ENCODE measurements at places on chromosomes 11 and 22. TPM values are rescaled to one million over a fixed set of nuclear protein-coding genes. Genes with fewer than 3 reads are reported as not detected.

DNA sequence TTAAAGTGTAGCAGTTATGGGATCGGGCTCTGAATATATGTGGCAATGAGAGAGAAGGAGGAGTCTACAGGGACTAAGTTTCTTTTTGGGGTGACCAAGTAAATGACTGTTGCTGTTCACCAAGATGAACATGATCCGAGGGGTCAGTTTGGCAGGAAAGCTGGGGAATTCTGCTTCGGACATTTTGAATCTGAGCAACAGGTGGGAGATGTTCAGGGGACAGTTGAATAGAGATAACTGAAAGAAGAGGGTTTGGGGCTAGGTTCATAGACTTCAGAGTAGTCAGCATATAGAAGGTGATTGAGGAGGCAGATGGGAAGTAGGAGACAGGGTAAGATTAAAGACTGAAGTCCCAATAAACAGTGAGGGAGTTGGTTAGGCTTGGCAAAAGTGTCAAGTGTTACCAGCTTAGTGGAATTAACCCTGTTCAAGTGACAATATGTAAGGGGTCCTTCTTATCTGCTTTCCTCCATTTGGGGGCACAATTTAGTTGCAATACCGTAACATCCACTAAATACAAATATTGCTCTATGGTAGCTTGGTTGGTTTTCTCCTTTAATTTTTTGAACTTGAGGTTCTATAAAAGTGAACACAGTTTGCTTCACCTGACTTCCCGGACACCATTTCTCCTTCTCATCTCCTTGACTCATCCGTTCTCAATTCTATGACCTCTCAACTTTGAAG lies 2.9 kb upstream of the ENTHD1 start:
- H3K36me3 ChIP-seq: no peaks in the 10 kb centered on the region
- H3K4me3 ChIP-seq: no peak overlapping the region

DNA sequence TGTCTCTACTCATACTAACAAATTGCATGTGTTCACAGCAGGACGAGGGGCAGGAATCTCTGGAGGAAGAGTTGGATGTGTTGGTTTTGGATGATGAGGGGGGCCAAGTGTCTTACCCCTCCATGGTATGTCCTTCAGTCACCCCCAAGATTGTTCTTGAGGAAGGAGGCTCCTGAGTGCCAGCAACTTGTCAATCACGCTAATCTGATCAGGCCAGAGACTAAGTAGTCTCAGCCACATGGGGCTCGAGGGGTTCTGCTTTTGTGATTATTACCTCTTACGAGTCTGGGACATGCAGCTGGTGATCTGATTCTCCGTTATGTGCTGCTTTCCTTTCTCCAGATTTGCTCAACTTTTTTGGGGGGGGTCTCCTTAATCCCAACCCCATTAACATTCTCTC lies 54.3 kb downstream of the CTNND1 start:
- no peak for DNase-seq
- peaks cover 53% of the 10 kb centered on the region for H3K36me3 ChIP-seq
- no peak overlapping the region for H3K4me3 ChIP-seq
- H3K4me1 ChIP-seq: no peaks in the 10 kb centered on the region
- no peaks in the 10 kb centered on the region for H3K27me3 ChIP-seq

DNA sequence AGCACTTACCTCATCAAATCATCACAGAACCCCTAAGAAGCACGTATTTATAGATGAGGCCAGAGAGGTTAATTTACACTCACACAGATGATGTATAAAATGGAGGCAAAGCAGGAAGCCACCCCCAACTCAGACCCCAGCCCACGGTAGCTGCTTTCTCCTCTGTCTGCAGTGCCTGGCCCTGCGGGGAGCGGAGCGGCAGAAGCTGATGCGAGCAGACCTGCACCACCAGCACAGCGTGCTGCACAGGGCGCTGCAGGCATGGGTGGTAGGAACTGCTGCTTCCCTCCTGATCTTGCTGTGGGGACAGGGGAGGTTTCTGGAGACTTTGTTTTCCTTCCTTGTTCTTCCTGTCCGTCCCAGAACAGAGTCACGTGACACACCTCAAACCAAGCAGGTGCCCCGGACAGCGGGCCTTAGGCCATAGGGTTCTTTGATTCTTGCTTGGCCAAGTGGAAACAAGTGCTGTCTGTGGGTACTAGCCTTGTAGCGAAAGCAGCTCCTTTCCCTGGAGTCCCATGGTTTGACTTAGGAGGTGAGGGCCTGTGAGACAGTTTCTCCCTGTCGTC lies 57.8 kb downstream of the PISD start:
- no peak for DNase-seq
- H3K27me3 ChIP-seq: no peaks in the 10 kb centered on the region
- H3K36me3 ChIP-seq: no peaks in the 10 kb centered on the region

- H3K4me3 ChIP-seq: no peak overlapping the region
- H3K36me3 ChIP-seq: no peaks in the 10 kb centered on the region
- no peaks in the 10 kb centered on the region for H3K27me3 ChIP-seq
- H3K27ac ChIP-seq: no peak overlapping the region
These were observed 19.5 kb downstream of the TXN2 start for GRCh38 chr22:36461665-36462649.

DNA sequence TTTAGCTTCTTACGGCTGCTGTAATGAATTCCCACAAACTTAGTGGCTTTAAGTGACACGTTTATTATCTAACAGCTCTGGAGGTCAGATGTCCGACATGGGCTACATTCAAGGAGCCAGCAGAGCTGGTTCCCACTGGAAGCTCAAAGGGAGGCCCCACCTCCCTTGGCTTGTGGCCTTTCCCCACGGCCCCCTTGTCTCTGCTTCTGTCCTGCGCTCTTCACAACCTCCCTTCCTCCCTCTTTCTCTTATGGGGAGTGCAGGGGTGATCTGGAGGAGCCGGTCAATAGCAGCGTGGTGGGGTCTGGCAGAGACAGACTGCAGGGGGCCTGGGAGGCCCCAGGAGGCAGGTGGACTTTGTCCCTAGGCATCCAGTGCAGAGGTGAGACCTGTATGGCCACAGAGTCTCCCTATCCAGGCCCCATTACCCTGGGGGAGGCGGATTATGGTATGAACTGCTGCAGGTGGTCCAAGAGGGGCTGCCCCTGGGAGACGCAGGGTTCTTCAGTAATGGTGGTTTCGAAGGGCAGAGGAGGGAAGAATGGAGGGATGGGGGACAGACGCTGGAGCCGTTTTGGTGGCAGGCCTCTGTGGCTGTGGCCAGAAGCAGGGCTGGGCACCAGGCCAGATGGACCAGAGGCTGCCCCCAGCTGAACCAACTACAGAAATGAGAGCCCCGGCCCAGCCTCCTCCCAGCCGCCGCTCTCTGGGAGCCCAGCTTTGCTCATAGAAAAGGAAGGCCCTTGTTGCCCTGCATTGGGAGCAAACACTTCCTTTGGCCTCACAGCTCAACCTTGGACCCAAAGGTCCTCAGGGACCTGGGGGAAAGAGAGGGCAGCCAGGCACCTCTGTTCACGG lies 30.7 kb upstream of the KCNQ1OT1 start:
- DNase-seq: no peak
- H3K36me3 ChIP-seq: no peaks in the 10 kb centered on the region
- H3K27me3 ChIP-seq: peaks cover 4% of the 10 kb centered on the region
- H3K4me1 ChIP-seq: no peaks in the 10 kb centered on the region
- no peak overlapping the region for H3K4me3 ChIP-seq
- no peak overlapping the region for H3K27ac ChIP-seq

The C11orf21 gene
- not detected for total RNA-seq

- H3K4me3 ChIP-seq: no peak overlapping the region
- DNase-seq: no peak
- no peaks in the 10 kb centered on the region for H3K36me3 ChIP-seq
- no peak overlapping the region for H3K27ac ChIP-seq
These were observed 24.9 kb downstream of the ASPHD2 start for GRCh38 chr22:26453812-26454500.

DNA sequence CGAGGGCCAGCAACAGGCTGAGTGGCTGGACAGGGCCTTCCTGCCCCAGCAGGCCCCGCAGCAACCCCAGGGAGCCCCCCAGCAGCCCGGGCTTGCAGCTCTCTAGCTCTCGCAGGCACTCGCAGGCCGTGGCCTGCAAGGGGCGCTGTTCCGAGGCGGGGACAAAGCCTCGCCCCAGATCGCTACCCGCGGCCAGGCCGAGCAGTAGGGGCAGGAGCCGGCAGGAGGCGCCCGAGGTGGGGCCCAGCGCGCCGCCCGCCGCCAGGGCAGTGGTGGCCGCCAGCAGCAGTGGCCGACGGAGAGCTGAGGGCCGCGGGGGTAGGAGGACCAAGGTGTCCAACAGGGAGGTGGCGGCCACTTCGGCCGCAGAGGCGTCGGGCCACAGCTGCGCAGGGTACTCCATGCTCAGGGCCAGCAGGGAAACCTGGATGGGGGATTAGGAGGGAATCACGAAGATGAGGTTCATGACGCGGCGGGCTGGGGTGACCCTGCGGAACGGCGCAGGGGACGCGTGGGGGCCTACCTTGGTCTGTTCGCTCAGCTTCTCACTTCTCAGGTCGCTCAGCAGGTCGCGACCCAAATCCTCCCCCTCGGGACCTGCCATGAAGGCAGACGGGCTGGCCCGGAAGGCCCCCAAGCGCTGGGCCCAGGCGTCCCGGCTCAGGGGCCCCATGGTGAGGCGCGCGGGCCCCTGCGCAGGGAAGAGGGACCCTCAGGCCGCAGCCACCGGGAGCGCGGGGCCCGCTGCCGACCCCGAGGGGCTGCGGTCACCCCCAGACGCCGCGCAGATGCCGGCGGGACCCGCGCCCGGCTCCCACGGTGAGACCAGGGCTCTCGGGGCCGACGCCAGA lies 632 bp downstream of the AP5B1 start:
- H3K36me3 ChIP-seq: no peaks in the 10 kb centered on the region
- no peaks in the 10 kb centered on the region for H3K4me1 ChIP-seq
- H3K27me3 ChIP-seq: peaks cover 41% of the 10 kb centered on the region

GRCh38 chr22:19970479-19971275 lies 29.1 kb upstream of the TXNRD2 start:
- no peaks in the 10 kb centered on the region for H3K36me3 ChIP-seq
- no peaks in the 10 kb centered on the region for H3K27me3 ChIP-seq
- H3K27ac ChIP-seq: no peak overlapping the region
- peak; percentile 77 for DNase-seq

The SLC5A12 gene
- total RNA-seq: 1.4 TPM

The MB gene
- total RNA-seq: not detected

The LRRC32 gene
- 0.89 TPM for total RNA-seq

The PTPRJ gene
- 14.0 TPM for total RNA-seq

- H3K36me3 ChIP-seq: peaks cover 10% of the 10 kb centered on the region
- no peak for DNase-seq
- H3K4me3 ChIP-seq: no peak overlapping the region
- H3K4me1 ChIP-seq: peaks cover 35% of the 10 kb centered on the region
- H3K27ac ChIP-seq: no peak overlapping the region
These were observed 29.7 kb upstream of the SORL1-AS1 start for GRCh38 chr11:121482231-121483129.

DNA sequence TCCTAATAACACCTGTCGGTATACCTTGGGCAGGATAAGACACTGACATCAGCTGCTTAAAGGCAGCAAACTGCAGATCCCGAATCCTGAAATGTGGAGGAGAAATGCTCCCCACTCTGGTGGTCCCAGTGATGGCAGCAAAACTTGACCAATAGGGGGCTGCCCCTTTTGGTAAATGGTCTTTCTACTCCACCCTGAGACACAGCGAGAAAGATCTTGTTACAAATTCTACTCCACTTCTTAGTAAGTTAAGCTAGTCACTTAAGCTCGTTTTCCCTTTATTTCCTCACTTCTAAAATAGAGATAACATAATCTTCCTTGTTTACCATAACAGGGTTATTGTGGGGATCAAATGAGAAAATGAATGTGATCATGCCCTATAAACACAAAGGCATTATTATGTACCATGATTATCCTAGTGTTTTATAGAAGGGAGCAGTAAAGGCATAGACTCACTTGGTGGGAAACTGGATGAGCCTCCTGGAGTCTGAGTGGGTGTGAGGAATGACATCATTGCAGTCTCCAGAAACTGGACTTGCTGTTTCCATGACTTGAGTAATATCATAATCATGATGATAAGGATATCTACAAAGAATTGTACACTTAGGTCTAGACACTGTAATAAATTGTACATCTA lies 50.9 kb downstream of the ENDOD1 start:
- no peaks in the 10 kb centered on the region for H3K36me3 ChIP-seq
- H3K27ac ChIP-seq: no peak overlapping the region
- no peak overlapping the region for H3K4me3 ChIP-seq
- no peaks in the 10 kb centered on the region for H3K4me1 ChIP-seq
- DNase-seq: no peak

DNA sequence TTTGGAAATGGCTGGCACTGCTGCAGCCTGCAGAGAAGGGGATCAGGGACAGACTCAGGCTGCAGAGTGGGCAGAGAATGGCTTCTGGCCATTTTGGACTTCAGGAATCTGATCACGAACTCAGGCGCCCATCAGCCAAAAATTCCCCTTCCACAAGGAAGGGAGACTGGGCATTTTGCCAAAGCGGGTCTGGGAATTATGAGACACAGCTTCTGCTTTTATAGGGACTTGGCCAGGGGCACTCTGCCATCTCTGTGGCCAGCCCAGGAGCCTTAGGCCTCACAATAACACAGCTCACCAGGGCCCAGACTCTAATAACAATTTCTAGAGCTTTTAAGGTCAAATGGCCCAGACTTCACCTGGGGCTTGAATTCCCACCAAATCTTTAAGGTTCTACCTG lies 74.7 kb downstream of the CHST1 start:
- no peaks in the 10 kb centered on the region for H3K27me3 ChIP-seq
- H3K36me3 ChIP-seq: no peaks in the 10 kb centered on the region
- H3K27ac ChIP-seq: no peak overlapping the region
- H3K4me3 ChIP-seq: no peak overlapping the region

Measured in GM23338 (cell line).